ENCODE measurements at places on chromosomes 3 and 15.

- no peak for DNase-seq
These were observed 358.1 kb downstream of the NSUN3 start for GRCh38 chr3:94420931-94421330.

GRCh38 chr3:156561533-156561932 lies 6.6 kb upstream of the SSR3 start:
- DNase-seq, result no peak

DNA sequence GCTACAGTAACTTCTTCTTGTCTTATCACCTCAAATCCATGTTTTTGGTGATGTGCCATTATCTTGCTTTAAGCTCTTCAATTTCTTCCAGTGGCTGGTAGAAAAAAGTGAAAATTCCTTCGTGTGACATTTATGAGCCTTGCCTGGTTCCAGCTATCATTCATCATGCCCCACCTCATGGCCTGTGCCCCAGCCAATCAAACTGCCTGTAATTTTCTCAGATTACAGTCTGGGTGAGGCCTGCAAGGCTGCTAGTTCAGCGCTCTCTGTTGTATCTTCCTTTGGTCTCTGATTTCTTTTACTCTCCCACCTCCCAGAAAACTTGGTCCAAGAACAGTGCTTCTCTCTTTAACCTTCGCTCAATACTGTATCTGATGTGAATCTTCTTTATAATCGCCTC lies 249.3 kb upstream of the ZNF717 start:
- DNase-seq, result no peak

DNA sequence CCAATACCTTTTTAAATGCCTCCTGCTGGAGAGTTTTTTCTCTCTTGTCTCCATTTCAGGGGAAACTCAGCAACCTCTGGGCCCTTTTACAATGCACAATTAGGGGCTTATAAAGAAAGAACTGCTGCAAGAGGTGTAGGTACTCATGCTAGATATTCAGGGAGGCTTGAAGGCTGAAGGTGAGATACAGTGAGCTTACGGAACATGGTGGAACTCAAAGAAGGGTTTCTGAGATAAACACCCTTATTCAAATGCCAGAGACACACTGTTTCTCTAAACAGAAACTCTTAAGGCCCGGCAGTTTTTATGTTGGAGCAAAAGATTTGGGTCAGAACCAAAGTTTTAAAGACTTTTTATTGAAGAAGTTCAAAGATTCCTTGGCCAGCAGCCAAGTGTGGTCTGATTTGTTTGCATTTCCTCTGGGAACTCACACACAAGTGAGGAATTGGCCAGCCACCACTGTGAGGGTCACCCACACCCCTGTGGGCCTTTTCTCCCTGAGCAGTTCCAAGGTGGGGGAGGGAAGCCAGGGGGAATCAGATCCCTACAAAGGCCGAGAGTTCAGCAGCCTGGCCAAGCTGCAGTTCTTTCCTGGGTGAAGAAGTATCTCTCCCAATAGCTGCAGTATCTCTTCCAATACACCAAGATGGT lies 47.8 kb downstream of the TNFAIP8L3 start:
- no peak for DNase-seq

- no peak for DNase-seq
These were observed 85.0 kb downstream of the CCNL1 start for GRCh38 chr3:157074981-157075380.

DNA sequence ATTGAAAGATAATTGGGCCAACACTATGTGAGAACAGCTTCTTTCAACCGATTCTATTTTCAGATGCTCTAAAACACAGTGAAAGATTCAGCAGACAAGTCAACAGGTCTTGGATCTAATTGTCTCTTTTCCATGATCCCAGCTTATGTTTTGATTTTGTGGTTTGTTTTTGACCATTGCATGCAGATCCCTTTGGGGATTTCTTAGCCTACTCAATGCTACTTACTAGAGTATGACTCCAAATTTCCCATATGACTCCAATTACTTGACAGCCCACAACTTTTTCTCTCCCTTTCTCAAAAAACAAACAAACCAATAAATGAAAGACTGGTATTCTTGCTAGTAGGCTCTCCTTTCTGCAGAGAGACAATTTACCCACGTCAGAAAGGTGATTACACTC lies 67.1 kb downstream of the KCNH8 start:
- DNase-seq, result no peak

GRCh38 chr3:21798356-21799088 lies 47.5 kb upstream of the ZNF385D start:
- no peak for DNase-seq

DNA sequence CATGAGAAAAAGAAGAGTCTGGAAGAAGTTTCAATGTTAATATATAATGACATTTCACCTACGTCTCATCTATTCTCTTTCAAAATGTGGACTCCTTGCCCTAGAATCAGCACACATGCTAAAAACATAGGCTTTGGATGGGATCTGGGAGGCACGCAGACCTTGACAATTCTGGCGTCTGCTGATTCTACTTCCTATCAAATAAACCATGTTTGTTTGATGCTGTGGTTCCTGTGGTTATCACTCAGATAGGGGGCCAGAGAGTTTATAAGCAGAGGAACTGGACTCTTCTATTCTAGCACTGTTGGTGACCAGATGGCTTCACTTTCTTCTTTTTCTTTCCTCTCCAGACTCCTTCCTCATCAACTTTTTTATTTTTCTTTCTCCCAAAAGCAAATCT lies 336.8 kb downstream of the DIPK2A start:
- no peak for DNase-seq

DNA sequence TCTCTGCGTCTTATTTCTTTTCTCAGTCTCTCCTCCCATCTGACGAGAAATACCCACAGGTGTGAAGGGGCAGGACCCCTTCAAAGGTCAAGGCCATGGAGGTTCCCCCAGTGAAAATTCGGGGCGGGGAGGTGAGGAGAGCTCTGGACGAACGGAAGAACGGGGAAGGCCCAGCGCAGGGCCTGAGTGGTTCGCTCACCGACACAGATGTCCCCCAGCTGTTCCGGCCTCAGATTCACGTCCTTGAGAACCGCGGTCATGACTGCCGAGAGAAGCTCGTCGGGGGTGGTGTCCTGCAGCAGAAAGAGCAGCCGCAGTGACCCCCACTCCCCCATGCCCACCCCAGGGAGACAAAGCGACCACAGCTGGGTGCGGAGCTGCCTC lies 542 bp downstream of the ACAA1 start:
- DNase-seq, result no peak

Data from esophagus squamous epithelium (tissue), 5 donors.